Left hindlimb (tissue), 1 donor: ENCODE measurements at places on chromosomes 3 and 15.

GRCh38 chr3:116145613-116146012, 299.7 kb downstream of the LSAMP start:
- DNase-seq, result no peak

GRCh38 chr15:96088650-96089049, 241.8 kb upstream of the NR2F2 start:
- DNase-seq, result no peak

DNA sequence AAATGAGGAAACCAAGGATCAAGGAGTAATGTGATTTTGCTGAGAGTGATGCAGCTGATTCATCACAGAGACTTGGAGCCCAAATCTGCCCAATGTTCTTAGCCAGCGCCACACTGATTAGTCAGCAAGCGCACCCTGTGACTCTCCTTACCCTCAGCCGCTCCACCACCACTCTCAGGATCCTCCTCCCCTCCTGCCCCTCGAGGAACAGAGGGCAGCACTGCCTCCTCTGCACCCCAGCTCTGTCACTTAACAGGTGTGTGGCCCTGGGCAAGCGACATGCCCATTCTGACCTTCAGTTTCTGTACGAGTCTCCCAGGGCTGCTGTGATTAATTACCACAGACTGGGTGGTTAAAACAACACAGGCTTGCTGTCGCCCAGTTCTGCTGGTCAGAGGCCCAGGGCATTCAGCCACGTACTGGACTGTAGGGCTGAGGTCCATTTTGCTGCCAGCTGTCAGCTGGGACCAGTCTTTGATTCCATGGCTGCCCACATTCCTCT, 36.1 kb upstream of the HRH1 start:
- no peak for DNase-seq

- DNase-seq, result no peak
Observed at GRCh38 chr3:158804441-158804840, 2.6 kb downstream of the MFSD1 start.

DNA sequence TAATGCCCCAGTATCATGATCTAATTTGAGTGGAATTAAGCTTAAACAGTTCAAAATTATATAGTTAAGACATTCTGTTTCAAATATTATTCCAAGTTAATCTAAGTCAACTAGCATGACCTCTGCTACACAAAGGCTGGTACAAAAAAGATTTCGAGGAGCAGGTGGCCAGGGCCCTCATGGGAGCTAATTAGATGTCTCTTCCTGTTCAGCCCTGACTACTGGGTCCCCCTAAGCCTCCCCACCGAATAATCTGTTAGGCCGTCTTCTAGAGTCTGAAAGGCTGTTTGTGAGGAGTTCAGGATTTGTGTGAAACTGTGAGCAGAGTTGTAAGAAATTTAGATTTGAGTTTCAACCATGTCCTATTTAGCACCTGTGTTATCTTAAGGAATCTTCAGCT, 75.4 kb downstream of the PPM1L start:
- no peak for DNase-seq

DNA sequence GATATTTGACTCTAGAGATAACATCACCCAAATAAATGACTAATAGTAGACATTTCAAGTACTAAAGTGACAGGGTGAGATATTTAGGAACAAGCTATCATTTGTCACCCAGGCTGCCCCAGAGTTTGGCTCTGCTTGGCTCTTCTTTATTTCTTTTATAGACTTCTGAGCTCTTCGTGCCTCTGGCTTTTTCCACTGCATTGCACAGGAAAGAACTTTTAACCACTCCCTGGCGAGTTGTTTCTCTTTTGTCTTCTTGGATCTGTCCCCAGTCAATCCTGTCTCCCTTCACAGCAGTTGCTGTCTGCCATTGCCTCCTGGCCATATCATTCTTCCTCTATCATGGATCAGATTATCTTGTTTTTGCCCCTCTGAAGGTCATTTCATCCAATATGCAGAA, 339.2 kb upstream of the DCBLD2 start:
- no peak for DNase-seq

GRCh38 chr3:62538691-62539356, 165.5 kb upstream of the FEZF2 start:
- no peak for DNase-seq

- DNase-seq, result no peak
Observed at GRCh38 chr3:87082796-87083440, 92.0 kb upstream of the VGLL3 start.

DNA sequence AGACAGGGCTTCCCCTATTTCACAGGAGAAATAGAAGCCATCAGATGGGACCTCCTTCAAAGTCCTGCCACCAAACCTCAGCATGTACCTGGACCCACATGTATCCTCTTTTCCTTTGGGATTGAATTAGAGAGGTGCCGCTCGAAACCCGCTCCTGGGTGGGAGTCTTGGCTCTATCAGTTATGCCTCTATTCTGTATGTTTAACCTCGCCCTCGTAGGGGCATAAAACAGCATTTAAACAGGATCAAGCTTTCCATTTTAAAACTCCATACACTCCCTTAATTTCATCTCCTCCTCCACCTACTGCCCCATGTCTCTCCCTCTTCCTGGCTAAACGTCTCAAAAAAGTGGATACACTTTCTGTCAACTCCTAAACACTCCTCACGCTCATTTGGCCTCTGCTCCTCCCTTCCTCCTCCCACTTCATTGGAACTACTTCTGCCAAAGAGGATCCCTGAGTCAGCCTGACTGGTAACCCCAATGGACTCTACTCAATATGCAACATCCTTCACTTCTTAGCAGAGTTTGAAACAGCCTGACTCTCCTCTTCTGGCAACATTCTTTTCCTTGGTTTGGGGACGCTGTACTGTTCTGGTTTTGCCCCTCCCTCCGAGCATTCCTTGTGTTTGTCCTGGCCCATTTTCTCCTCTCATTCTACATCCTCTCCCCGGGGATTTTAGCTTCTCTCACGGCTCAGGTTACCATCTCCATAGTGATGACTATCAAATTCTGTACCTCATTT, 23.0 kb upstream of the MUC20 start:
- DNase-seq, result no peak

- DNase-seq, result no peak
Observed at GRCh38 chr15:91898843-91899242, 45.3 kb downstream of the SLCO3A1 start.

GRCh38 chr3:172859041-172859440, 108.5 kb downstream of the ECT2 start:
- no peak for DNase-seq

DNA sequence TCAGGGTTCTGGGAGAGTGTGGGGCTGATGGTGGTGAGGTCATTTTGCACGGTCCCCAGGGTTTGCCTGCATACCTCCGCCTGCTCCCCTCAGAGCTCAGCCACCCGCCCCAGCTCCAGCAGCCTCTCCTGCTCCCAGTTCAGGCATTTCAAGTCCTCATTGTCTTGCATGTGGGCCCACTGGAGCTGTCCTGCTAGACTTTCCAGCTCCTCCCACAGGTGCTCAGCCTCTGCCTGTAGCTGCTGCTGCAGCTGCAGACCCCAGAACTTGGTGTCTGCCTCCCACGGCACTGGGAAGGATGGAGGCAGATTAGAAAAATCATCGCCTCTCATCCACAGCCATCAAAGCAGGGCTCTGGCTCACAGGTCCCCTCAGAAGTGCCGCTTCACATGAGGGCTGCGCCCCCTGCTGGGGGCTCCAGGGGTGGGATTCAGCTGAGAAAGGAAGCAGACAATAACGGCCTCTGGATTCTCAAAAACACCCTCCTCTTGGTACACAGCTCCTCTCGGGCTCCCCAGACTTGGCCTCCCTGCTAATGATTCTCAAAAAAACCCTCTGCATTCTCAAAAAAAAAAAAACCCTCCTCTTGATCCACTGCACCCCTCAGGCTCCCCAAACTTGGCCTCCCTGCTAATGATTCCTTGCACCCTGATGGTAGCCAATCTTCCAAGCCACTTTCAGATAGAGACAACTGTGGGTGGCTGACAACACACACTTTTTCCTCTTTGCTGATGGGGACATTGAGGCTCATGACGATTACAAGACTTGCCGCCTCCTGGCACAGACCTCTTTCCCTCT, 89.3 kb upstream of the C2CD4B start:
- DNase-seq, result peak; percentile 62

DNA sequence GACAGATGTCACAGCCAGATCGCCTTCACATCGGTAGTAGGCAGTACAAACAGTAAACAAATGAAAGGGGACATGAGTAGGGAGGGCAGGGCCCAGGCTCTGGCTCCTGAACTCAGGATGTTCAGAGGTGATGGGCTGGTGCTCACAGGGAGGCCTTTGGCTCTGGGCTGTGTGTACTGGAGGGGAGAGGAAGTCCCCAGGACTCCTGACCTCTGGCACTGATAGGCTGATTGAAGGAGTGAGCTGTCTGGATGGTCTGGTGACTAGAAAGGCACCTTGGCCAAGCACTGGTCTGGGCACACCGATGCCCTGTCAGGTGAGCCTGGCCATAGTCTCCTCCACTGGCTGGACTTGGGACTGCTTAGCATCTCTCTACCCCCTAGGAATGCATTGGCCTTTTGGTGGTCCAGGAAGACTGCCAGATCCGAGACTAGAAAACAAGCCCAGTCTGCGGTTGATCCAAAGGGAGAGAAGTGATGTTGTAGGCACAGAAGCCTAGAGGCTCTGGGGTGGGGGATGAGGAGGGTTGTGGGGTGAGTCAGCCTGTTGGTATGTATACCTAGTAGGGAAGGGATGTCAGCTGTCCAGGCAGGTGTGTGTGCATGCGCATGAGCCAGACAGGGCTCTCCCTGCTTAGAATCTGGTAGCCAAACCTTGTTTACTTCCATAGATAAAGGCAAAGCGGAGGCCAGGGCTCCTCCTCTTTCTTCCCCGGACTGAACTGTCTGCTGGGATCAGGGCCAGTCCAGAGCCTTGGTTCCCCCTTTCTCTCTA, 1.9 kb downstream of the SPINT1 start:
- no peak for DNase-seq

DNA sequence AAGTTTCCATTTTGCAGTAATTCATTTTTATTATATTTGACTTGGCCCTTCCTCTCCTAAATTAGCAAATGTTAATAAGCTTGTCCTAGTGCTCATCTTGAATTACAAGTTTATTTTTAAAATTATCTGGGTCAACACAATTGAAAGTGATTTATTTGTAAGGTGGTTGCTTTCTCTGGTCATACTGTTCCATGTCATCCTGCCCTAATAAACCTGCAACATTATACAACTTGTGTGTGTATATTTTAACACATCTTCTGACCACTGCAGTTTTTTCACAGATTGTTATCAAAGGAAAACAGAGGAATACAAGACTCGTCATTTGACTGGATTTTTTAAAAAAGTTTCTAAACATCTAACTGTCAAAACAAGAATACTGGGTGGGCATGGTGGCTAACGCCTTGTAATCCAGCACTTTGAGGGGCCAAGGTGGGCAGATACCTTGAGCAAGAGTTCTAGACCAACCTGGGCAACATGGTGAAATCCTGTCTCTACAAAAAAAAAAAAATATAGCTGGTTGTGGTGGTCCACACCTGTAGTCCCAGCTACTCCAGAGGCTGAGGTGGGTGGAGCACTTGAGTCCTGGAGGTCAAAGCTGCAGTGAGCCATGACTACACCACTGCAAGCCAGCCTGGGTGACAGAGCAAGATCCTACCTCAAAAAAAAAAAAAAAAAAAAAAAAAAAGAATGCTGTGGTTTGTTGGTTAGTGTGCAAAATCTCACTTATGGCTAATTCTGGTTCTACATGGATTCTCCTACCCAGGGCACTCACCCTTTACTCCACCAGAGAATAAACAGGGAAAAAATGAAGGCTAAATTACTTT, 5.0 kb upstream of the LRRFIP2 start:
- no peak for DNase-seq

GRCh38 chr15:66720206-66721010, 18.4 kb downstream of the SMAD6 start:
- DNase-seq, result no peak

DNA sequence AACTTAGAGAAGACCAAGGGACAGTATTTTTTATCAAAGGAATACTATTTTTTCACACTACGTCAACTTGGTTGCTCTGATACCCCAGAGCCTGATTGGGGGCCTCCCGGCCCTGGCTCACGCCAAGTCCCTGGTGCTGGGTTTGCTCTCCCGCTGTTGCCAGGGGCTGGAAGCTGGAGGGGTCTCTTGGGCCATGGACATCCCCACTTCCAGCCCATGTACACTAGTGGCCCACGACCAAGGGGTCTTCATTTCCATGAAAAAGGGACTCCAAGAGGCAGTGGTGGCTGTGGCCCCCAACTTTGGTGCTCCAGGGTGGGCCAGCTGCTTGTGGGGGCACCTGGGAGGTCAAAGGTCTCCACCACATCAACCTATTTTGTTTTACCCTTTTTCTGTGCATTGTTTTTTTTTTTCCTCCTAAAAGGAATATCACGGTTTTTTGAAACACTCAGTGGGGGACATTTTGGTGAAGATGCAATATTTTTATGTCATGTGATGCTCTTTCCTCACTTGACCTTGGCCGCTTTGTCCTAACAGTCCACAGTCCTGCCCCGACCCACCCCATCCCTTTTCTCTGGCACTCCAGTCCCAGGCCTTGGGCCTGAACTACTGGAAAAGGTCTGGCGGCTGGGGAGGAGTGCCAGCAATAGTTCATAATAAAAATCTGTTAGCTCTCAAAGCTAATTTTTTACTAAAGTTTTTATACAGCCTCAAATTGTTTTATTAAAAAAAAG, 20.3 kb upstream of the BSN start:
- no peak for DNase-seq

GRCh38 chr3:128205558-128206145, 52.4 kb downstream of the EEFSEC start:
- no peak for DNase-seq

- DNase-seq, result peak; percentile 88
Observed at GRCh38 chr15:47473832-47474231, 243.5 kb upstream of the SEMA6D start.

DNA sequence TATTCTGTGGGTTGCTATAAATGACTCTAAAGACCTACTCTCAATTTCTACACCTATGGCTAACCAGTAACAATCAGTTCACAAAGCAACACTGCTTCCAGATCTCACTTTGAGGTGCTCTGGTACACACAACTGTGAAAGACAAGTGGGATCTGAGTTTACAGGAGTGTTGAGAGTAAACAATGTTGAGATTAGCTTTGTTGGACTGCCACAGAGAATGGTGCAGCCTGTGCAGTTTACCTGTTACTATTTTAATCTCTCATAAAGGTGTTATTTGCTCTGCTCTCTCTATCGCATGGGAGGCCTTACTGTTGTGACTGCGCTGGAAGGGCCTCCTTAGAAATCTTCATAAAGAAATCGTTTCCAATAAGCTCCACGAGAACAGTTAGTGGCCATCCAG, 112.0 kb downstream of the SOX2 start:
- no peak for DNase-seq

- no peak for DNase-seq
Observed at GRCh38 chr15:73560501-73561117, 72.6 kb downstream of the NPTN start.
